Right ventricle myocardium superior (tissue), 1 donor: ENCODE measurements at places on chromosomes 3 and 15. TPM values are rescaled to one million over a fixed set of nuclear protein-coding genes. Genes with fewer than 3 reads are reported as not detected.
A peak's percentile ranks its signal among the peaks of the same experiment; 100 is the strongest.

Gene CKMT1B
- total RNA-seq, result 0.75 TPM

Gene TCTA
- total RNA-seq, result 13.4 TPM

Gene BRK1
- total RNA-seq, result 92.6 TPM

DNA sequence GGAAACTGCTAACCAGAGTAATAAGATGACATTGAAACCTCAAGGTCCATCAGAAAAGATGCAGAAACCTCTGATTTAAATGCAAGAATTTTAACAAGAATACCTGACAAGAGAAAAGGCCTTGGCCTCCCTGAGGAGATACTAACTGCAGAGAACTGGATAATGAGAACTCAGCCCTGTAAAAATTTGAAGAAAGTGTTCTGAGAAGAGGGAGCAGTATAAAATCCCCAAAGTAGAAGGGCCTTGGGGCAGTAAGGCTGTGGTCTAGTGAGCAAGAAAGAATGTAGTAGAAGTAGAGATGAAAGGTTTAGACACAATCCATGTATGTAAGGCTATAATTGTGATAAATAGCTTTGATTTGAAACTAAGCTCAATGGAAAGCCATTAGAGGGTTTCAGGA, 394.1 kb downstream of the ZBBX start:
- no peak for DNase-seq

GRCh38 chr15:88992216-88992615, 79.0 kb upstream of the MFGE8 start:
- DNase-seq, result no peak

DNA sequence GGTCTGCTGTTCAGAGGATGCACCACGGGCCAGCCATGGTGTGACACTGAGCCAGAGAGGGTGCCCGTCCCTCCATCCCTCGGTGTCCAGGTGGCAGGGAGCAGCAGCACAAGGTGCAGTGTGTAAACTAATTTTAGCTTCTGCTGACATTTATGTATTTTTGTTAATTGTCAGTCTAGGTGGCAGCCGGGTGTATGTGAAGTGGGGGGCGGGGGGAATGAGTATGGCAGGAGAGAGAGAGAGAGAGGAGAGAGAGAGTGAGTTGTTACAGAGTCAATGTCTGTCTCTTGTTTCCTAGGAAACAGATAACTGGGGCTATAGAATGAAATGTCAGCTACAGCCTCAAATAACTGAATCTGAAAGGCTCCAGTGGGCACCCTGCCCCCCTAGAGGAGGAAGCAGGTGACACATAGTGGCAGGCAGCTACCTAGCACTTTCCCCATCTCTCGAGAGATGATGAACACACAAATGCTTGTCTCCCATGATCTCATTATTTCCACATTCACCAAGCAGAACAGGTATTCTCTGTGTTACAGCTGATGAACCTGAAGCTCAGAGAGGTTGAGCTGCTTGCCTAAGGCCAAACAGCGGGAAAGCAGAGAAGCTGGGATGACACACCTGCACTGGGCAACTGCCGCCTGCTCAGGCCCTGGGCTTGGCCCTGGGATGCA, 24.7 kb downstream of the RASGRF1 start:
- no peak for DNase-seq

DNA sequence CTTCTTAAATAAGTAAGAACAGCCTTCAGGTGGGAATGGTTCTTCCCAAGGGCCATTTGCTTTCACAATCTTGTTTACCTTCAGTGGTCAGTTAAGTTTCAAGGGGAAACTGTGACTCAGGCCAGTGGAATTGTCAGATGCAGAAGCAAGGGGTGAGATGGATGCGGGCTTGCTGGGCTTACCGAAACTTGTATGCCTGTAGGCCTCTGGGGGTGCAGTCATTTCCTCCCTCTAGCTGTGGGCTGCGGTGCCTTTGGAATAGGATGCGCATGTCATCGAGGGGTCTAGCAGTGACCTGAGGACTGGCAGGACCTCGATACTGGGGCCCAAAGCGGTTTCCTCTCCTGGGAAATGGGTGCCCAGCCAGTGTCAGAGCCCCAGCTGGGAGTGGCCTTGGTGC, 121.6 kb downstream of the EEFSEC start:
- DNase-seq, result no peak

DNA sequence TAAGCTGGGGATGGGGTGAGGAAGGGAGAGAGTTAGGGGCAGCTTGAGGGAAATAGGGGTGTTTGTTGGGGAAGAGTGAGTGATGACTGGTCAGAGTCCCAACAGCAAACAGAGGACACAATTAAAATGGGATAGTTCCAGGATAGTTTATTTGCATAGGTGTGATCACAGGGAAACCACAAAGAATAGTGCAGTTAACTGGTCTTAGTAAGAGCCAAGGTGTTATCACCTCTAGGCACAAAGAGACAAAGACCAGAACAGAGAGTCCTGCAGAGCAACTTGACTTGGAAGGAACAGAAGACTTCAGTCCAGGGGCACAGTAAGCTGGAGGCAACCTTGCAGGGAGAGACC, 42.1 kb upstream of the DLG1 start:
- no peak for DNase-seq

GRCh38 chr15:38748710-38749109, 184.1 kb upstream of the RASGRP1 start:
- no peak for DNase-seq

DNA sequence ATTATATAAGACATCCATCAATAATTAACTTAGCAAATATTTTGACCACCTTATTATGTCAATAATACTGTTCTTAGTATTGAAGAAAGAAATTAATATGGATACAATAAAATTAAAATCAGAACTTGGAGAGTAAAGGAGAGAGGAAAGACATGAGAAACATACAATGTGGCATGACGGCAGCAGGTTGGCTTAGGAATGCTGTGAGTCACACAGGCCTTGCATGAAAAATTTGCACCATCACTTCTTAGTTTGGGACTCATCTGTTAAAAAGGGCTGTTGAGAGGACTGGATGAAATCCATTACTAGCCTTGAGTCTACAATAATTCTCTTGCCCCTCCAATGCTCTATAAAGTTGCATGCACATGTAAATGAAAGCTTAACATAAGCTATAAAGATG, 880.8 kb downstream of the ROBO1 start:
- DNase-seq, result no peak

GRCh38 chr3:101780661-101781060, 1.6 kb downstream of the NXPE3 start:
- DNase-seq, result no peak

- no peak for DNase-seq
Measured at GRCh38 chr15:36948982-36949381, 151.4 kb downstream of the MEIS2 start.

DNA sequence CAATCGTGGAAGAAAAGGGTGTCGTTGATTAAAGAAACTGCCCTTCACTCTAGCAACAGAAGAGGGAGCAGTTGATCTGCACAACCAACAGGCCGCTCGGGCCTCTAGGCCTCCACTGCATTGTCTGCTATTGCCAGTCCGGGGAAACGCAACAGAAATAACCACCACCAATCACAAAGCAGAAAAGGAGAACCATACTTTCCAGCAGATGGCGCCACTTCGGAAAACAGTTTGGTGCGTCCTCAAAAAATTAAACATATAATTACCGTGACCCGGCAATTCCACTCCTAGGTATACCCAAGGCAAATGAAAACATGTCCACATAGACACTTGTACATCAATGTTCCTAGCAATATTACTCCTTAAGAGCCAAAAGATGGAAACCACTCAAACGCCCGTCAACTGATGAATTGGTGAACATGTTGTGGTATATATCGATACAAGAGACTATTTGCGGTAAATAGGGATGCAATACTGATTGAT, 154.1 kb downstream of the TJP1 start:
- peak; percentile 65 for DNase-seq

DNA sequence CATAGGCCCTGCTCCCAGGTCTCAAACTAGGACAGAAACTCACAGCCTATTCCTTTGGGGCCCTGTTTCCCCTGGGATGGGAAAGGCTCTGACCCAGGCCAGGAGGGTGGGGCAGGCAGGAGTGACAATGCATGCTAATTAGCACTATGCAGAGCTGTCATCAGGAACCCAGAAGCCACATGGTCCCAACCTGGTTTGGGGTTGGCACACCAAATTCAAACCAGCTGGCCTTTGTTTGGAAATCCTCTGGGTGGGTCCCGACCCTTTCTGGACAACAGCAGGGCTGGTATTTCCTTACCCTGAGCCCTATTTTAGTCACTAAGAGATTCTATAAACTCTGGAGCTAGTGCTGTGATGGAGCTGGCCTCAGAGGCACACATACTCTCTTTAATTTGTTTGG, 166.2 kb downstream of the LRTM1 start:
- no peak for DNase-seq

DNA sequence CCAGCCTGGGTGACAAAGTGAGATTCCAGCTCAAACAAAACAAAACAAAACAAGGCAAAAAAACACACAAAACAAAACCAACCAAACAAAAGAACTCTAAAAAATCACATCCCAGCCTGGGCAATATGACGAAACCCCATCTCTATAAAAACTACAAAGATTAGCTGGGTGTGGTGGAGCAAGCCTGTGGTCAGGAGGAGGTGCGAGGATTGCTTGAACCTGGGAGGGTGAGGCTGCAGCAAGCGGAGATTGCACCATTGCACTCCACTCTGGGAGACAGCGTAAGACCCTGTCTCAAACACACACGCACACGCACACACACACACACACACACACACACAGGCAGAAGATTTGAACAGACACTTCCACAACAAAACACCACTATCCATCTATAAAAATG, 99.6 kb downstream of the SHQ1 start:
- DNase-seq, result no peak
